Renal cortex interstitium (tissue), 15 donors: ENCODE measurements at places on chromosomes 7 and 10. TPM values are rescaled to one million over a fixed set of nuclear protein-coding genes. Genes with fewer than 3 reads are reported as not detected.

DNA sequence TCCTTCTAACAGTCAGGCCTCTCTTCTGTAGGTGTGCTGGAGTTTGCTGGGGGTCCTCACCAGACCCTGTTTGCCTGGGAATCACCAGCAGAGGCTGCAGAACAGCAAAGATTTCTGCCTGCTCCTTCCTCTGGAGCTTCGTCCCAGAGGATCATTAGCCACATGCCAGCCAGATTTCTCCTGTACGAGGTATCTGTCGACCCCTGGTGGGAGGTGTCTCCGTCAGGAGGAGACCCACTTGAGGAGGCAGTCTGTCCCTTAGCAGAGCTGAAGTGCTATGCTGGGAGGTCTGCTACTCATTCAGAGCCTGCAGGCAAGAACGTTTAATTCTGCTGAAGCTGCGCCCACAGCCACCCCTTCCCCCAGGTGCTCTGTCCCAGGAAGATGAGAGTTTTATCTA lies 611.1 kb upstream of the COBL start:
- no peak for DNase-seq

DNA sequence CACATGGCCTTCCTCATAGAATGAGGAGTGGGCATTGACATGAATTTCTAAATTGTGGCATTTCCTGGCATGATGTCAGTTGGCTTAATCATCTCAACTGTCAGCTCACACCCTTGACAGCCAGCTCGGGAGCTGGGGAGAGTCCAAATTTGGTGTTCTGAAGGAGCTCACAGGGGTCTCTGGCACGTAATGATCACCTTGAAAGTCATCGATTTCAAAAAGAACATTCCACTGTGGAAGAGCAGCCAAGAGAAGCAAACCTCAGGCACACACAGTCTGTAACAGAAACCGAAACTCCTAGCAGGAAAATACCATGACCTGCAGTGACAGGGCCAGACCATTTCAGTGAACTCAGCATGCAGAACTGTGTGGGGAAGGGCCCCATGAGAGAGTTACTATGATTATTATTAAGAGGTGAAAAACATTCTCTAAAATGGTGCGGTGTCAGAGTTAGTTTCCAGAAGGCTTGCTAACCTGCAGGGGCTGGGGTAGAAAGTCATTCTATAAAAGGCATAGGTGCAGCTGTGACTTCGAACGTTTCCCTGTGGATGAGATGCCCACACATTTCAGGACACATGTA lies 26.4 kb upstream of the KLF6 start:
- DNase-seq: no peak

DNA sequence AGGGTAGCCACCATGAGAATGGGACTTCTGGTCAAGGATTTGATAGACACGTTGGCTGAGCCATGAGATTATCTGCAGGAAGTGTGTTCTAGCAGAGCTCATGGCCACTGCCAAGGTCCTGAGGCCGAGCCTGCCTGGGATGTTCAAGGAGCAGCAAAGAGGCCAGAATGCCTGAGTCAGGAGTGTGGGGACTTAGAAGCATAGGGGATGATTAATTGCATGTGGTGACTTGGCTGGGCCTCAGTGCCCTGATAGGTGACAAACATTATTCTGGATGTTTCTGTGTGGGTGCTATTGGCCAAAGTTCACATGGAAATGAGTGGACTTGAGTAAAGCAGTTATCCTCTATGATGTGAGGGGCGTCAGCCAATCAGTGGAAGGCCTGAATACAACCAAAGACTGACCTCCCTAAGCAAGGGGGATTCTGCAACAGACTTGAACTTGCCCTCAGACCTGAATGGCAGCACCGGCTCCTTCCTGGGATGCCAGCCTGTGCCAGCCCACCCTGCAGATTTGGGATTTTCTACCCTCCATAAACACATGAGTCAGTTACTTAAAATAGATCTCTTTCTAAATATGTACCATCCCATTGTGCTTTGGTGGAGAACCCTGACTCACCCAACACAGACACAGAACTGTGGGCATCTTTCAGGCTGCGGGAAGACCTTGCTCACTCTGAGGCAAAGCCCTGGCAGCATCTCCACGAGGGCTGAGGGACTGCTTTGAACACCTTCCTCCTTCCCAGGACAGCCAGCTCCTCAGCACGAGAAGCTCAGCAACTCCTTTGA lies 363.9 kb upstream of the MGMT start:
- DNase-seq: no peak

GRCh38 chr10:68053553-68053952 lies 21.5 kb downstream of the HERC4 start:
- no peak for DNase-seq

DNA sequence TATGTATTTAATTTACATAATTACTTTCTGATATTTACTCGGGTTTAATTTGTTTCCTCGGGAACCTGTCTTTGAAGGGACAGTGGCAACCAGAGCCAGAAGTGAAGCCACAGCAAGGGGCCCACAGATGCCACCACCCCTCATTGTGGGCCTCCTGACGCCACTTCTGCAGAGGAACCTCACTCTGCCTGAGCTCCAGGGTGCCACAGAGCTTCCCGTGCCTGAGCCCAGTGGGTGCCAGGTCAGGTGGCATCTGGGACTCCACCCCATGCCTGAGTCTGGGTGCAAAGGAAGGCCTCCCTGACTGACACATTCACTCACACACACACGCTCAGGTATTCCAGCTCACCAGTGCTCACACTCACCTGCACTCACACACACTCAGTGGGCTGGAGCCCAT lies 213.7 kb downstream of the GRID1 start:
- no peak for DNase-seq

DNA sequence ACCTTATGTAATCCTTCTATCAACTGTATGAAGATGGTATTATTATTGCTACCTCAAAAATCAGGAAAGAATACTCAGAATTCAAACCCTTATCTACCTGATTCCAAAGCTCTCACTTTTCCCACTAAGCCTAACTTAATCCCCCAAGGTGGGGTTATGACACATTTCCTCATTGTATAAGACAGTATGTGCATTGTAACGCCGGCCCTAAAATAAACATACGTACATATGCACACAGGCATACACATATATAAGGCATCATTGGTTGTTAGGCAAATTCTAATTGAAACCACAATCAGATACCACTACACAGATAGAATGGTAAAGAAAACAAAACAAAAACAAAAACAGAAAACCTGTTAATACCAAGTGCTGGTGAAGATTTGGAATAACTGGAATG lies 556.5 kb downstream of the INHBA start:
- no peak for DNase-seq

DNA sequence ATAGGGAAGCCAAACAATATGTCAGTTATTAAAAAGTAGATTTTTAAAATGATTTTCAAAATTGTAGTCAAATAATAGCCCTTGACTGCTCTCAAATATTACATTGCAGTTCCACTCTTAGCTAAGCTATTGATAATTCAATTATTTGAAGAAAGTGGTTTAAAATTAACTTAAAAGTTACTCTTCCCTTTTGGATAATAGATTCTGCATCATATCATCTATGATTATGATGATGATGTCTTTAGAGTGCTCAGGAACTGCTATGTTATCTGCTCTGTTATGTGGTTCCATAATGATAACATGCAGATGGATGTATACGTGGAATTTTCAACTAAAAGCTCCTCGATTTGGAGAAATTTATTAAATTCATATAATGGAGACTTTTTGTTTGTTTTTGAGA lies 110.0 kb downstream of the ADAM22 start:
- DNase-seq: no peak

DNA sequence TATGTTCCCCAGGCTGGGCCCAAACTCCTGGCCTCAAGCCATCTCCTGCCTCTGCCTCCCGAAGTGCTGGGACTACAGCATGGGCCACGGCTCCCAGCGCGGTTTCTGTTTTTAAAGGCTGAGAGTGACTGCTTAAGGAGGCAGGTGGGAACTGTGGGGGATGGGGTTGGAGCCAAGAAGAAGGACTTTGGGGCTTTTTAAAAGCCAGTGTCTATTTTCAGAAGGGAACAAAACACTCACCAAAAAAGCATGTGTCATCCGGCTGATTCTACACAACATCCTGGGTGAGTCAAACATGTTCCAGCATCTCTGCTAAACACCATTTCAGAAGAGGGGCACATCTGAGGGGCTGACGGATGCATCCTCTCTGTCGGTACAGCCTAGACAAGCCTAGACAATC lies 824.5 kb downstream of the TYW1 start:
- no peak for DNase-seq

GRCh38 chr10:118850418-118851061 lies 95.8 kb upstream of the CACUL1 start:
- DNase-seq: no peak

DNA sequence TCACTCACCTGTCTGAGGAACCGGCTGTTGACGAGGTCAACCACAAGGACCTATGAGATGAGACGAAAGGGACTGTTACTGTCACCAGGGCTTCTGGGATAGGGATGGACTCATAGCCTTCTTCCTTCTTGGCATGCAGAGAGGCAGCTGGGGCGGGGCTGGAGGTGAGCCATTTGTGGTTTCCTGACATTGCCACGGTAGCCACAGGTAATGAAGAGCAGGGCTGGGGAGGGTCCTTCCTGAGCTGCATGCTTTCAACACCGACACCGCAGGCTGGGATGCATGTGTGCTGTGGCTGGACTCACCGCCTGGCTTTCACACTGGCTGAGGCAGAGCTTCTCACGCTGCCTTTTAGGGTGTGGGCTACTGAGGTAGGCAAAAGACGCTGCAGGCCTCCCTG lies 46.4 kb upstream of the MKRN1 start:
- DNase-seq: no peak

DNA sequence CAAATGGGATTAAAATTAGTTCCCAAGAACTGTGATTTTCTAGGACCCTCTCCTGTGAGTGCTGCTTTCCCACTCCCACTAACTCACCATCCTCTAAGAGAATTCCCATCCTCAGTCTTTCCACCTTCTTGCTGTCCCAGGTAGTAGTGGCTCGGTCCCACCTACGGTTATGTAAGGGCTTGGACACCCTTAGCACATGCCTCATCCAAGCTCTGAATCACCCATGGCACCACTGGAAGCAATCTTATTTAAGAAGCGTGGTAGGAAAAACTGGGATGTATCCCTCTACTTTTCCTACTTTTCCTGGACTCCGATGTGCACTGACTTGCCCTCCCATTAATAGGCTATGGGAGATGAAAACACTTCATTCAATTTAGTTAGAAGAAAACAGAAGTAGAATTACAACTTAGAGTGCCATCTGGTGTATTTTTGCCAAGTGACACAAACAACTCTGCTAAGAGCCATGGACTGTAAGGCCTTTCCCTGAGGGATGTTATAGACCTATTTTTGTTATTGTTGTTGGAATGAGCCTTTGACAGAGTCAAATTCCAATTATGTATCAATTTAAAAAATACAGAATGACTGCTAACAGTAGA lies 13.7 kb upstream of the ANKRD22 start:
- DNase-seq: no peak

DNA sequence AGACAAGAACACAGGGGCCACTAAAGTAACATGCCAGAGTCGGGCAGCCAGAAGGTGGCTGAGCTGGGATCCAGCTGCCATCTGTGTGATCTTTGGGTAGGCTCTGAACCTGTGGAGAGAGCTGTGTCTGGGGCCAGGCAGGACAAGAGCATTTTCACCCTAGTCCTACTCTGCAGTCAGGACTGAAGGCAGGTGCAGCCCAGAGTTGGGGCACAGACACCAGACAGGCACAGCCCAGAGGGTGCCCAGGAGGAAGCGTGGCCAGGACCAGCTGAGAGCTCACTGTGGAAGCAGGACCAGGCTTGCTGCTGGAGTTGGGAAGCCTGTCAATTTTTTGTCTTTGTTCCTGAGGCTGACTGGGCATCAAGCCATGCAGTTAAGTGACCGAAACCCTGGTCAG lies 113.6 kb downstream of the ADCY1 start:
- no peak for DNase-seq

GRCh38 chr7:116953372-116953905 lies at the start of gene ST7:
Gene ST7, plus strand, starts transcription at chr7:116953501. Its CDS starts 40 bp downstream, at chr7:116953541.
- peak; percentile 70 for DNase-seq

DNA sequence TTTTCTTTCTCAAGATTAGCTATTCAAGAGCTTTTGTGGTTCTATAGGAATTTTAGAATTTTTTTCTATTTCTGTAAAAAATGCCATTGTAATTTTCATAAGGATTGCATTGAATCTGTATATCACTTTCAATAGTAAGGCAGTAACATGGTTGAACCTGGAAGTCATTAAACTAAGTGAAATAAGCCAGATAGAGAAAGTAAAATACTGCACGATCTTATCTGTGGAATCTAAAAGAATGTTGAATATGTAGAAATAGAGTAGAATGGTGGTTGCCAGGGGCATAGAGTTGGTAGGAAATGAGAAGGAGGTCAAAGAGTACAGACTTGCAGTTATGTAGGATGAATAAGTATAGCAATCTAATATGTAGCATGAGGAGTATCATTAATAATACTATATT lies 1073.5 kb upstream of the LRRN3 start:
- DNase-seq: no peak

GRCh38 chr10:323651-324293 lies 188.5 kb downstream of the ZMYND11 start:
- no peak for DNase-seq

GRCh38 chr10:120644556-120645410 lies 187.8 kb downstream of the PLPP4 start:
- no peak for DNase-seq

Gene HOGA1
- 50.8 TPM for polyA plus RNA-seq

Gene BLNK
- 36.3 TPM for polyA plus RNA-seq

Gene AMZ1
- polyA plus RNA-seq: 0.19 TPM

Gene NUTM2E
- polyA plus RNA-seq: 0.59 TPM

Gene GOT1
- 78.5 TPM for polyA plus RNA-seq

Gene CLRN3
- 19.4 TPM for polyA plus RNA-seq

Gene CD36
- polyA plus RNA-seq: 33.3 TPM

Gene SUV39H2
- polyA plus RNA-seq: 24.2 TPM

Gene GIMAP1
- 2.3 TPM for polyA plus RNA-seq
